ENCODE measurements at places on chromosomes 7 and 10.

GRCh38 chr7:27677912-27678612, 15.4 kb upstream of the HIBADH start:
- peak; percentile 80 for DNase-seq

GRCh38 chr10:8193546-8193945, 139.1 kb downstream of the GATA3 start:
- no peak for DNase-seq

DNA sequence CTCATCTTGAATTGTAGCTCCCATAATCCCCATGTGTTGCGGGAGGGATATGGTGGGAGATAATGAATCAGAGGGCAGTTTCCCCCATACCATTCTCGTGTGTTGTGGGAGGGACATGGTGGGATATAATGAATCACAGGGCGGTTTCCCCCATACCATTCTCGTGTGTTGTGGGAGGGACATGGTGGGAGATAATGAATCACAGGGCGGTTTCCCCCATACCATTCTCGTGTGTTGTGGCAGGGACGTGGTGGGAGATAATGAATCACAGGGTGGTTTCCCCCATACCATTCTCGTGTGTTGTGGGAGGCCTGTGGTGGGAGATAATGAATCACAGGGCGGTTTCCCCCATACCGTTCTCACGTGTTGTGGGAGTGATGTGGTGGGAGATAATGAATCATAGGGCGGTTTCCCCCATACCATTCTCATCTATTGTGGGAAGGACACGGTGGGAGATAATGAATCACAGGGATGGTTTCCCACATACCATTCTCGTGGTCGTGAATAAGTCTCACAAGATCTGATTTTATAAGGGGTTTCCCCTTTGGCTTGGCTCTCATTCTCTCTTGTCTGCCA, 271.0 kb downstream of the MAD1L1 start:
- peak; percentile 41 for DNase-seq

- no peak for DNase-seq
These were observed 182.9 kb upstream of the SHH start for GRCh38 chr7:155995183-155995612.

GRCh38 chr10:78332012-78332411, 298.3 kb downstream of the RPS24 start:
- no peak for DNase-seq

DNA sequence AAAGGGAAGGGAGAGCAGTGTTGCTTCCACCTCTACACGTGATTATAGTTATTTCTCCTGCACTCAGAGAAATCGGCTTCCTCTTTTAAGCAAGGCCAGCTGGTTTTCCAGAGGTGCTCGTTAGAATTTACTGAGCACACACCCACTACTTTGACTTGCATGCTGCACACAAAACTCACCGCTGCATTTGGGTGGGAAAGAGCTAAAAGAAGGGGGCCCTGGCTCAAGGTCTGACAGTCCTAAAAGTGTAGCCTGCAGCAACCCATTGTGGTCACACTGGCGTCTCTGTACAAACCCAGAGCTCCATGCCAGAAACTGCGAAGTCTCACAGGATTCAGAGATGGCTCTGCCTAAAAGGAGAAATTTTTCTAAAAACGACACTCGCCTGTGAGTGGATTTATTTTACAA, 133.7 kb downstream of the SLC25A13 start:
- no peak for DNase-seq

GRCh38 chr10:12200850-12201249, 4.9 kb downstream of the CDC123 start:
- no peak for DNase-seq

DNA sequence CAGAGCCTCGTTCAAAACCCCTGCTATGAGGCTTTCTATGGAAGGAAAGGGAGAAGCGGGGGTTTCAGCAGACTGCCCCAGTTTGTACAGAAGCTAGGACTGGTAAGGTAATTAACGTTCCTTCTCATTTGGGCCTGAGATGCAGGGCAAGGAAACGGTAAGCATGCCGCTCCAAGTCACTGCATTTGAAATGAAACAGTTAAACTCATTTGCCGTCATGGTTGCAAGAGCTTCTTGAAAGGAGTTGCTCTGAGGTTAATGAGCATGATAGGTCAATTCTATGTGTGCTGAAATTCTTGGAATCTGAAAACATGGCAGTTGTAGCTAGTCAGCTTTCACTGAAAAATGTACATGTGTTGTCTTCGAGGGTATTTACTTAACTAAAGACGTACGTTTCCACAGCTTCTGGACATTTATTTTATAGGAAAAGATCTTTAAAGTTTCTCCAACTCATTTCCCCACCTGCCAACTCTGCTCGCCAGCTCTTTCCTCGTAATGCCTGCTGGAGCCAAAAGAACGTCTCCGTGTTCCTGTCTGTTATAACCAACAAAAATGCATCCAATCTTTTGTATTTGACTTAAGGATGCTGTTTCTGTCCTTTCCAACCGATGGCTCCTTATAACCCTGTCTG, 73.3 kb downstream of the ADAM12 start:
- DNase-seq = no peak

- no peak for DNase-seq
These were observed 11.4 kb upstream of the GRB10 start for GRCh38 chr7:50793947-50794570.

DNA sequence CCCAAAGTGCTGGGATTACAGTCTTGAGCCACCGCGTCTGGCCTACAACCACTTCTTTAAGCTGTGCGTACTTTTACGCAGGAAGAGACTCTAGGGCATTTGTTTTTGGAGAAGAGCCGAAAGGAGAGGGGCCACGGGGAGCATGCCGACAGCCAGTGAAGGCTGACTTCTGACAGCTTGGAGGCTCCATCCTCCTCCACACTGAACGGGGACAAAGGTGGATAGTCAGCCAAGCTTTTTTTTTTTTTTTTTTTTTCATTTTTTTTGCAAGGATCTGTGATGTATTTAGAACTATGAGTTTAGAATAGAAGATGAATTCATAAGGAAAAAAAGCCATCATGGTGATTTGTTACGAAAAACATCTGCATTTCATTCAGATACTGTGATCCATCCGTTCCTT, 221.7 kb downstream of the ARHGAP21 start:
- no peak for DNase-seq

- no peak for DNase-seq
These were observed 21.4 kb upstream of the CHST12 start for GRCh38 chr7:2381881-2382509.

DNA sequence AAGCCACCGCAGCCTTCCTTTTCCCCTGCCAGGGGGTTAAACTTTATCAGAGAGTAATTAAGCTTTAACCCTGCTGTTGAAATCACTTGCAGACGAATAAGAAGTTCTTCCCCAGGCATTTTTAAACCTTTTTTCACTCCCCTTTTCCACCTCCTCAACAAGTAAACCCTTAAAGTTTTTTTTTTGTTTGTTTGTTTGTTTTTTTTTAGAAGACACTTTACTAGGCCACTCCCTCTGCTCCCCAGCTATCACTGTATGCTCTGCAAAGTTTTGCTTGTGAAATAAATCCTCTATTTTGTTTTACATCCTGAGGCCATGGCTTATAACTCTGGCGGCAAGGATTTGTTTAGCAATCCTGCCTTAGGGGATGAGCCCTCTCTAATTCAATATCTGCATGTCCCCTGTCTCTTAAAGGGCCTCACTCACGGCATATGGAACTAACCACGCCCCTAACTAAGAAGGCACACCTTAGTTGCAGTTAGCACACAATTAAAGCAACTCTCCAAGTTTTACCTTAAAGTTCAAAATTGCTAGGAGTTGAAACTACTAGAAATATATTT, 1354.7 kb upstream of the LRRTM3 start:
- no peak for DNase-seq

DNA sequence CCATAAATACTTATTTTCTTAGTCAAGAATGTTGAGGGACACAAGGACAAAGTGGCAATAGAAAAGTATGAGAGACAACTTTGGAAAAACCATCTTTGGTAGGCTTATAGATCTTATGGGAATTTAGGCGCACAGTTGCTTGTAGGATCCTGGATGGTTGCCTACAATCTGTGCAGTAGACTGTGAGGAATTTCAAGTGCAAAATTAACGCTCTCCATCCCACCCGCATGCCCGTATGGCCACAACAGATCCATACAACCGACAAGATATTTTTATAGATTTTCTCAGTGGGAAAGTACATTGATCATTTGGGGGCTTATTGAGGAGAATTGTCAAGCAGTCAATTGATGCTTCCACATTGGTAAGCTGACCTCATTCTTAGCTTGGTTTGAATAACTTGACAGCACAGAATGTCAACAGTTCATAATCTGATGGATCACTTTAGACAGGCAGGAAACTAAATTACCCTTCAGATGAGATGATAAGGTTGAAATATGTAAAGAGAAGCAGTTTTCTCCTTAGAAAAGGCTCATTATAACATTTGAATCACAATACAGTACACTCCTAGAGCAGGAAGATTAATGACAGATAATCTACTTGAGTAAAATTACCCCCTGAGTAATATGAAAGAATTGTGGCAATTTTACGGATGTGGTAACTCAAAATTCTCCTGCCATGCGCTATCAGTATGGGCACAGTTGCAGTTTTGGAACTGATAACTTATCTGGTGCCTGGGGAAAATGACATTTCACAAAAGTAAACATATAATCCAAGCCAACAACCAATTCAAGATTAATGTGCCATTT, 479.7 kb downstream of the KIF20B start:
- no peak for DNase-seq

- DNase-seq = no peak
These were observed 90.2 kb upstream of the STEAP4 start for GRCh38 chr7:88396948-88397322.

GRCh38 chr10:86648704-86649427, 5.5 kb upstream of the OPN4 start:
- DNase-seq = peak; percentile 93

DNA sequence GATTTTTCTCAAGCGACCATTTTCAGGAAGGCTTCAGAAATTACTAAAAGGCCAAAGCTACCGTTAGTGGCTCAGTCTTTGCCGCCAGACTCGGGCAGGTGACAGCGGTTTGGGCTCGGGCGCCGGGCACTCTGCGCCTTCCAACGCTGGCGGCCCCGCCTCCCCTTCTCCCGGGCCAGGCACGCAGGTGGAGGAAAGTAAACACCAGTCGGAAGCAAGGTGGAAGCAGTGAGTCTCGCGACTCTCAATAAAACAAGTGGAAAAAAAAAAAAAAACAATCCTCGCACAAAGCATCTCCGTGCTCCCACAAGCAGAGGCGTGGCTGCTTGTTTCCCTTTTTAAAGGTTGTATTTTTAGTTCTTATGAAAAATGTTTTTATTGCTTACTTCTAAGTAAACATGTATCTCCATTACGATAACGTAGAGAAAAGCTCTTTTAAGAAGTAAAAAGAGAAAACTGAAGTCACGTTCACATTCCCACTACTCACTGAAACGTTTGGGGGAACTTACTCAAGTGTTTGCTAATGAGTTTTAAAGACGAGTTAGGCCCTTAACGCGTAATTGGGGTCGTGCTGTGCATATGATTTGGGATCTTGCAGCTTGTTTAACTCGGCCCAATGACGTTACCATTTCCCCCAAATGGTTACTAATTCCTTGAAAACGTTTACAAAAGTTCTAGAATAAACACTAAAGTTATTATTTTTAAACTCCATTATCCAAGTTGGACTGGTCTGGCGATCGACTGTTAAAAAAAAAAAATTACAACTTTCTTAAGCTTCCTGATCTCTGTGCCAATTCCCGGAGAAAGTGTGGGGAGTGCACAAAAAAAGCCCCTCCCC, 864 bp downstream of the CDCA7L start:
- no peak for DNase-seq

GRCh38 chr10:94006591-94007550, 13.1 kb downstream of the PLCE1 start:
- no peak for DNase-seq

DNA sequence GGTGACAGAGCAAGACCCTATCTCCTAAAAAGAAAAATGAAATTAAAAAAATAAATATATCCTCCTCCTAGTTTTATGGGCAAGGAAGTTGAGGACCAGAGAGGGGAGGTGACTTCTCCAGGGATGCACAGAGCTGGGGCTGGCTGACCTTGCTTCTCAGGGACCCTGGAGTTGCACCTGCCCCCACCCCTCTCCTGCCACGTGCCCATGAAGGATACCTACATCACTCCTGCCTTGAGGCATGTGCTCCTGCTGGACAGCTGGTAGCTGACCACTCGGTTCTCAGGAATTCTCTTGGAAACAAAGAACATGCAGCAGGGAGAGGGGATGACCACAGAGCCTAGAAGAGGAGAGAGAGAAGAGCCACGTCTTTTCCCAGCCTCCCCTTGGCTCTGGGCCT, 522 bp downstream of the CCL24 start:
- DNase-seq = peak; percentile 56

DNA sequence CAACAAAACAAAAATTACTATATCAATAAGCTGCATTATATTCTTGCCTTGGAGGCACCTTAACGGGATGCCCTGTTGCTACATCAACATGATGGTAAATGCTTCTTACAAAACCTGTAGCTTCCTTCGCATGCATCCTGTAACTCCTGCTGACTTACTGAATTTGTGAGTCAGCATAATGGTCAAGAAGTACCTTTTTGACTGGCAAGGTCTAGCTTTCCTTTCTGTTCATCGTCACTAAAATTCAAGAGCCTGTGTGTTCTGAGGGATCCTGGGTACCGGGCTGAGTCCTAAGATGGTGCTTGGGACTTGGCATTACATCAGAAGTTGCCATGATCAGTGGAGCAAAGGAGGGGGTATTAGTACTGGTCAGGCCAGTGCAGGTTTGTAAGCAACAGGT, 4.9 kb downstream of the PFKFB3 start:
- no peak for DNase-seq

DNA sequence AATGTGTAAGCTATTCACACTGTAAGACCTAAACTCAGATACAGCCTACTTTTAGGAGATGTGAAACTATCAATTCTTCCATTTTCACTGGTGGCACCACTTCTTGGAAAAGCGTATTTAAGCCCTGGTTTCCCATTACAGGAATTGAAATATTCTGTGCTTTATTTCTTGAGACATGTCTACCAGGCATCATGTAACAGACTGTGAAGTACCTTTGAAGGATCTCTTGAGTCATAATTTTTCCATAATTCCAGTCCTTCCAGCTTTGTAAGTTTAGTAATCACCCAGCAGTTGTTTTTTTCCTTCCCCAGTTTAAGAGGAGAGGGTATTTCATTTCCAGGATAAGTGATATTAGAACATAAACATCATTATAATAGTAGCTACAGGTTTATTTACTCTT, 186.0 kb upstream of the PRPS1L1 start:
- no peak for DNase-seq

DNA sequence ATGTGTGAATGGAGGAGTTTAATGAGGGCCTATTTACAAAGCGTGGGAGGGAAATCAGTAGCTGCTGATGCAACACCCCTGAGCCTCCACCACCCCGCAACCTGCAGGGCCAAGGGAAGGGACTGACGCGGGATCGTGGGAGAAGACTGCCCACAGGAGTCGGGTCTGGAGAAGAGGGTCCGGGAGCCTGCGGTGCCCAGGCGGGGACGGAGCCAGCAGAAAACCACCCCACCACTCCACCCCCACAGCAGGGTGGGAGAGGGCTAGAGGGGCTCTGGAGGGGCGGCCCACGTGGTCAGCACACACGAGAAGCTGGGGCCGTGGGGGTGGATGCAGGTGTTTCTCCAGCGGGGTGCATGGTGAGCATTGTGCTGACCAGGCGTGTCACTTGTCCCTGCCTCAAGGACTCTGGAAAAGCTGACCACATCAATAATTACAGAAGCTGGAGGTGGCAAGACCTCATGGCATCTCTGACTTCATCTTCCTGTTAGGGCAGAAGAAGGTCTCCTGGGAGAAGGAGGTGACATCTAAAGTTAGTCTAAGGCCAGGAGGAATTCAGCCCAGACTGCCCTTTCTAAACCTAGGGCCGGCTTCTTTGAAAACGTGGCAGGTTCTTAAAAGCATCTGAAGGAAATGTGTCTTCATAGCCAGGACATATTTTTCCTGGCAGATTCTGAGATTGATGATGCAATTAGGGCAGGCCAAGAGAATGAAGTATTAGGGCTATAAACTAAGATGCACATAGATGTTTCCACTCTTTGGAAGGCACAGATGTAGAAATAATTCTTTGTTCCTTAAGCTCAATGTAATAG, 150.9 kb downstream of the RGS10 start:
- DNase-seq = no peak
